M059J (cell line): ENCODE measurements at places on chromosomes 13 and 19. TPM values are rescaled to one million over a fixed set of nuclear protein-coding genes. Genes with fewer than 3 reads are reported as not detected.

The KPNA3 gene
- 23.0 and 32.2 TPM in 2 replicates for total RNA-seq

The NDUFA11 gene
- total RNA-seq = 246 and 328 TPM in 2 replicates

The SPACA4 gene
- total RNA-seq = not detected in 2 replicates

The GSX1 gene
- total RNA-seq = not detected in 2 replicates

The RDH8 gene
- total RNA-seq = not detected in 2 replicates

The CCDC70 gene
- total RNA-seq = 0.34 TPM in 1 of 2 replicates, not detected in the other

DNA sequence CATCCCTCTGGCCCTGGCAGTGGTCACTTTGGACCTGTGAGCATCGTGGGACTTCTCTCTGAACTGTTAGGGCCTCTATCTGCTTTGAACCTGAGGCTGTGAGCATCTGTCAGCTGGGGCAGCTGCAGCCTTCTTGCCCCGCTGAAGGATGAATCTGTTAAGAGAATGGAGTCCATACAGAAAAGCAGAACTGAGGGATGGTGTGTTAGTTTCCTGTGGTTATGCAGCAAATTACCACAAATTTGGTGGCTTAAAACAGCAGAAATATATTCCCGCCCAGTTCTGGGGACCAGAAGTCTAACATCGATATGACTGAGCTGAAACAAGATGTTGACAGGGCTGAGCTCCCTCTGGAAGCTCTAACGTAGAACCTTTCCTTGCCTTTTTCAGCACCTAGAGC, 1.6 kb upstream of the ZNF497 start:
- no peak for DNase-seq

- peak; percentile 58 for DNase-seq
Observed at GRCh38 chr19:35267818-35268535, 785 bp upstream of the USF2 start.

DNA sequence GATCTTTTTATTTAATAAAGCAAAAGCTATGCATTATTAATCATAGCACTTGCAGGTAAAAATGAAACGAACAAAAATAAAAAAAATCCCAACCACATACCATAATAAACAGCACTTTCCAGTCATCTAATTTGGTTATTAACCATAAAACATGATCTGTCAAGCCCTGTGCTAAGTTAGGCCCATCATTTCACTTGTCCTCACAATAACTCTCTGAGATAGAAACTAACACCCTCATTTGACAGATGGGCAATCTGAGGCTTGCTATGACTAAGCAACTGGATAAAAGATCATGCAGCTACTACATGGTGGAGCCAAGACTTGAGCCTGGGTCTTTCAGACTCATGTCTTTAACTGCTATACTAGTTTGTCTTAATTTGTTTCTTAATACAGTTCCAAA, 21.8 kb downstream of the PROSER1 start:
- no peak for DNase-seq

DNA sequence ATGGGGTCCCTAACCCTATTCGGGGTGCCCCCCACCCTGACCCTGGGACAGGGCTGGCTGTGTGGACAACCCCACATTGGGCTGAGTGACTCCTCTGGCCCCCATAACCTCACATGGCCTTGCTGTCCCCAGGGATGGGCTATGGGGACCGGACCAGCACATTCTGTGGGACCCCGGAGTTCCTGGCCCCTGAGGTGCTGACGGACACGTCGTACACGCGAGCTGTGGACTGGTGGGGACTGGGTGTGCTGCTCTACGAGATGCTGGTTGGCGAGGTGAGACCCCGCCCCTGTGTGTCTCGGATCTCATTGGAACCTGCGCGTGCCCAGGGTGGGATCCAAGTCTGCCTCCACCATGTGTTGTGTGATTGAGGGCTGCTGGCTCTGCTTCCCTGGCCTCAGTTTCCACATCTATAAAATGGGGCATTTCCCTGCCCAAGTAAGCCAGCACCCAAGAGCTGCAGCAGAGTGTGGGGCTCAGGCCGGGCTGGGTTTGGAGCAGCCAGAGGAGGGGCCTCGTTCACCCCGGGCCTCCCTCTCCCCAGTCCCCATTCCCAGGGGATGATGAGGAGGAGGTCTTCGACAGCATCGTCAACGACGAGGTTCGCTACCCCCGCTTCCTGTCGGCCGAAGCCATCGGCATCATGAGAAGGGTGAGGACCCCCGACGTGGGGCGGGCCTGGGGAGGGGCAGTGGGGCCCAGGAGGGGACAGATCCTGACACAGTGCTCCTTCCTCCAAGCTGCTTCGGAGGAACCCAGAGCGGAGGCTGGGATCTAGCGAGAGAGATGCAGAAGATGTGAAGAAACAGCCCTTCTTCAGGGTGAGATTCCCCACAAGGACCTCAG, 4.9 kb downstream of the PTGER1 start:
- DNase-seq = no peak
